Right lung (tissue), 10 donors: ENCODE measurements at places on chromosomes 2 and 18.
A peak's percentile ranks its signal among the peaks of the same experiment; 100 is the strongest.

GRCh38 chr2:139556789-139557188, 776.6 kb upstream of the NXPH2 start:
- no peak for DNase-seq

- peak; percentile 35 for DNase-seq
Measured at GRCh38 chr18:21904856-21905255, 164.3 kb downstream of the MIB1 start.

GRCh38 chr18:50509012-50509411, 50.9 kb upstream of the MAPK4 start:
- DNase-seq: no peak

DNA sequence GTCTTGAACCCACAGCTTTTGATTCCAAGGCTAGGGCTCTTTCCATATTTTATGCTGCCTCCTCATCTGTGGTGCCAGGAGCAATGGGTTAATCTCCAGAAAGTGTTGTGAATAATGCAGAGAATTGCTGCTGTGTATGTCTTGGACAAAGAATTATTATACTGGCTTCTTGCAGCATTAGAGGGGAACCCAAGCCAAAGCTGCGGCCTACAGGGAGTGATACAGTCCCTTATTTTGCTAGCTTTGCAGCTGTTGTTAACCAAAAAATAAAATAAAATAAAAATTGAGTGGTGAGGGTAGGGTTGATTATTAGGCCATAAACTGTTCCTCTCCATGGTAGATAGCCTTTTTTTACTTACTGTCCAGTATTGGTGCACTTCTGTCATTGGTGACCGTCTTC, 16.7 kb downstream of the WIPF1 start:
- DNase-seq: no peak

DNA sequence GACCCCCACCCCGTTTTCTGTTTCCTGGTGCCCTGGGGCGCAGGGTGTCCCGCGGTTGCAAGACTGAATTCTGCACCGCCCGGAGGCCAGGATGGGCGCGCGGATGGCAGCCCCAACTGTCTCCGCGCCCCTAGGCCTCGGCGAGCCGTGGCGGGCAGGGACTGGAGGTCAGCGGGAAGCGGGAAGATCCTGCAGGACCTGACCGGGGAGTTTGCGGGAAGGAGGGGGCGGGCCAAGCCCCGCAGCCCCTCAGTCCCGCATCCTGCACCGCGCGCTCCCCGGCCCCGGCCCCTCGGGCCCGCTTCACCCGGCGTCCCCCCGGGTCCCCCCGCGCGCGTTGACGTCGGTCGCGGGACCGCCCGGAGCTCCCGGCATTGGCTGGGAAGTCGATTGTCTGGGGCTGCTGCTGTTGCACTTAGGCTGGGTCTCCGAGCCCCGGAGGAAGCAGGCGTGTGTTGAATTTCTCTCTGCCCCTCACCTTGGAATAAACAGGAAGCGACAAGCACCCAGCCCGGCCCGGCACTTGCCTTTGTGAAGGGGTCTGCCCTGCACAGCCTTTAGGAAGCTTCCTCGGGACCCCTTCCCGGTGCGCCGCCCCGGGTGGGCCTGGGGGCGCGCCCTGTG, at the start of gene LDLRAD4:
LDLRAD4 (plus strand) TSS at position 393 of the 624 bp plus-strand sequence.
- DNase-seq: no peak

DNA sequence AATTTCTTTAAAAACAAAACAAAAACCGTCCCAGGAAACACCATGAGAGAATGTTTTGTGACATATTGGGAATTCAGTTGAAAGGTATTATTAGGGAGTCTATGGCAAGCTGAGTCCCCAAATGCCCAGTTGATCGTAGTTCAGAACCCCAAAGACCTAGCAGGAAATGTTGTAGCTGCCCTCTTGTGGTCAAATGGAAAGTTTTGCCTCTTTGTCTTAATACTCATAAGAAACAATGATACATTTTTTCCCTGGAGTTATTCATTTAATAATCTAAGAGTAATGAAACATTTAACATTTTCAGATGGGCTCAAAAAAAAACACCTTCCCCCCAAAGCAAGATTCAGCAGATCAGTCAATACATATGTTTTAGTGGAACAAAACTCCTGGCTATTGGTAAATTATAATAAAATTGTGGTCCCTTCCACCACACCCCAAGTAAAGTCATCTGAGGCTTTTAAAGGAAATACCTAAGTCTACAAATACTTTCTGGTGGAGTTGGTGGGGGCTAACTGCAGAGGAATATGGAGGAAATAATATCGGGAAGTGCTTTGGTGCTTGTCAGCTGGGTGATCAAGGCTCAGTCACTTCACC, 37.8 kb upstream of the EFEMP1 start:
- DNase-seq: no peak

DNA sequence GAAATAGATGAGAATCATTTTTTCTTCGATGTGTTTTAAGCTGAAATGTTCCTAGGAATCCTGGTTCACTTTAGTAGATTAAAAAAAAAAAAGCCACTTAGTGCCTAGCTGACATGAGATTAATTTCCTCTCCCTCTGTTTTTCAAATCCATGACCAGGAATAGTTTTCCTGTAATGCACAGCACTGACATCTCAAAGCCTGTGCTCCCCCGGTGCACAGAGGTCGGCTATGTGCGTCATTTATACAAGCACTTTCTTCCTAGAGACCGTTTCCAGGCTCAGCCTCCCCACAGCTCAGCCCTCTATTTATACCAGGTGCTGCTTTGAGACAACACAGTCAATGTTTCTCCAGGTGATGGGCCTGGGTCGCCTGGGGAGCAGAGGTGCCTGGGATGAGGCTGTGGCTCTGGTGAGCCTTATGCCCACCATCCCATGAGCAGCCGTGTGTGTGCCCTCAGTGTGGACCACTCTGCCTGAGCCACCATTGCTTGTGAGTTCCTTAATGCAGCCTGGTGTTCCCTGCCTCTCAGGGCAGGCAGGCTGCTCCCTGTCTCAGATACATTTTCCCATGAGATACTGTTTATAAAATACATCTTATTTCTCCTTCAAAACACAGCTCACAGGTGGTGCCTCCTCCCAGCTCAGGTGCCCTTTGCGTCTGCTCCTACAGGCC, 515.7 kb upstream of the HS6ST1 start:
- no peak for DNase-seq

- DNase-seq: no peak
Measured at GRCh38 chr2:157256626-157257025, 879 bp upstream of the GALNT5 start.

DNA sequence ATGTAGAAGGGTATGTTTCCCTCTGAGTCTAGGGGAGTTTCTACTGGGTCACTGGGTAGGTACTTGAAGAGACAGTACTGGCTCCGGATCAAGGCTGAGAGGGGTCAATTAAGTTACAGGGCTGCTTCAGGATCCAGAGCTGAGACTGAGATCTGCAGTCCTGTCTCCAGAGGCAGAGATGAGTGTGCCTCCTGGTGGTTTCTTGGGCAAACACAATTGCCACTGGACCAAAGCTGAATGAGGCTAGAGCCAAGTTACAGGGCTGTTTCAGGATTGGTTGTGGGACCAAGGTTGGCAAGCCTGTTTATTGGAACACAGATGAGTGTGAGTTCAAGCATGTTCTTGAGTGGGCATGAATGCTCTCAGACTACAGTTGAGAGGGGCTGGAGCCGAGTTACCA, 157.9 kb downstream of the ADCYAP1 start:
- no peak for DNase-seq

DNA sequence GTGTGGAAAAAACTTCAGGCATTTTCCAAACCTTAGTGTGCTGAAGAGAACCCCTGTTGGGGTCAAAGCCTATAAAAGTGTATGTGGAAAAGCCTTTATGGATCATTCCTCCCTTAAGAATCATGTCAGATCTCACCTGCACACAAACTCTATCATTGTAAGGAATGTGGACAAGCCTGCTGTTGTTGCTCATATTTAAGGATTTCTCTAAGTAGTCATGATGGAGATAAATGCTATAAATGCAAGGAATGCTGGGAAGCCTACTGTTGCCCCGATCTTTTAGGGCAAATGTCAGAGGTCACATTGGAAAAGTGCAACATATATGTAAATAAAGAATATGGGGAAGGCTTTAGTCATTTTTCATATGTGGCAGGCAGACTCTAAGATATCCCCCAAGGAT, 129.5 kb downstream of the ICOS start:
- no peak for DNase-seq

GRCh38 chr2:201965550-201965949, 68.1 kb upstream of the FZD7 start:
- no peak for DNase-seq

GRCh38 chr18:54233228-54233625, 8.8 kb upstream of the MBD2 start:
- DNase-seq: no peak

GRCh38 chr2:149075853-149076252, 37.4 kb downstream of the LYPD6B start:
- DNase-seq: no peak

- DNase-seq: no peak
Measured at GRCh38 chr2:241134711-241135110, 14.6 kb downstream of the PASK start.

DNA sequence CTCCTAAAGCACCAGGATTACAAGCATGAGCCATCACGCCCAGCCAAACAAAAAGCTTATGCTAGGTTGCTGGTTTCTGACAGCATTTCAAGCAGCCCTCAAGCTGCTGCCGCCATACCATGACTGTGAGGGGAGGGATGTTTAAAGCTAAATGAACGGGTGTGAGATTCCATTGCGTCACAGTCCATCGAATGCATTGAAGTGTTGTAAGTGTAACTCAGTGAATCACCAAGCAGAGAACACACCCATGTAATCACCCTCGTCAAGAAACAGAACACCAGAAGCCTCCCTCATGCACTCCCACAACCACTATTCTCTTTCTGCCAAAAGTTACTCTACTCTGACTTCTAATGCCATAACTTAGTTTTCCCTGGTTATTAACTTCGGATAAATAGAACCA, 32.8 kb upstream of the MC5R start:
- DNase-seq: no peak

DNA sequence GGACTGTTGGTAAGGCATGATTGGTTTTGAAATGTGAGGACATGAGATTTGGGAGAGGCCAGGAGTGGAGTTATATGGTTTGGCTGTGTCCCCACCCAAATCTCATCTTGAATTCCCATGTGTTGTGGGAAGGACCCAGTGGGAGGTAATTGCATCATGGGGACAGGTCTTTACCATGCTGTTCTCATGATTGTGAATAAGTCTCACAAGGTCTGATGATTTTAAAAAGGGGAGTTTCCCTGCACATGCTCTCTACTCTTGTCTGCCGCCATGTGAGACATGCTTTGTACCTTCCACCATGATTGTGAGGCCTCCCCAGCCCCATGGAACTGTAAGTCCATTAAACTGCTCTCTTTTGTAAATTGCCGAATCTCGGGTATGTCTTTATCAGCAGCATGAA, 5.4 kb downstream of the CMPK2 start:
- DNase-seq: no peak

DNA sequence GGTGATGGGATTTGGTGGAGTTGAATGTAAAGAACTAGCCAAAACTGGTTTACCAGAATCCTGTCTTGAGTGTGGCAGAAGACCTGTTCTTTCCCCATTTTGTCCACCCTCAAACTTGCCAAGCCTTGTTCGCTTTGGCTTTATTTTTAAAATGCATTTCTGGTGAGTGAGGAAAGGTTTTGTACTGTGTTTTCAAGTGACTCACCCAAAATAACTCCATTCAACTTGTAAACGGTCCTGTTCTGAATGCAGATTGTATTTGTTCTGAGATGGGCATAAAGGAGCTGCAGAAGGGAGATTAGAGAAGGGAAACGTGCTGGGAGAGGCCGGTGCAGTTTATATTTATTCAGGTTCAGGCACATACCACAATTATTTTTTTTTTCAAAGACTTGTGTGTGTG, 5.3 kb upstream of the ITPRID2 start:
- no peak for DNase-seq

DNA sequence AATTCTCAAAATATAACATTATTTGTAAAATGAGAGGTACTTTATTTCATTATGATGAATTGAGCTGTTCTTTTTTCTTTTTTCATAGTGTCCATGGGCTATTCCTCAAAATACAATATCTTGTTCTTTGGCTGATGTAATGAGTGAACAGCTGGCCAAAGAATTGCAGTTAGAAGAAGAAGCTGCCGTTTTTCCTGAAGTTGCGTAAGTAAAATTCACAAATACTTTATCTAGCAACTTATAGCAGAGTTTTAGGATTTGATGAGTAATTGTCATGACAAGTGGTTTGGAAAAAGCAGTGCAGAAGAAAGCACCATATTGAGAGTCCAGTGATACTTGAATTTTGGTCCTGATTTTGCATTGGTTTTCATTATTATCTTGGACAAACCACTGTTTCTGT, 9.8 kb downstream of the RIOK3 start:
- no peak for DNase-seq

- DNase-seq: no peak
Measured at GRCh38 chr2:231062776-231063175, 6.1 kb downstream of the PSMD1 start.

GRCh38 chr2:99153921-99154604, 679 bp downstream of the TSGA10 start:
- DNase-seq: no peak

DNA sequence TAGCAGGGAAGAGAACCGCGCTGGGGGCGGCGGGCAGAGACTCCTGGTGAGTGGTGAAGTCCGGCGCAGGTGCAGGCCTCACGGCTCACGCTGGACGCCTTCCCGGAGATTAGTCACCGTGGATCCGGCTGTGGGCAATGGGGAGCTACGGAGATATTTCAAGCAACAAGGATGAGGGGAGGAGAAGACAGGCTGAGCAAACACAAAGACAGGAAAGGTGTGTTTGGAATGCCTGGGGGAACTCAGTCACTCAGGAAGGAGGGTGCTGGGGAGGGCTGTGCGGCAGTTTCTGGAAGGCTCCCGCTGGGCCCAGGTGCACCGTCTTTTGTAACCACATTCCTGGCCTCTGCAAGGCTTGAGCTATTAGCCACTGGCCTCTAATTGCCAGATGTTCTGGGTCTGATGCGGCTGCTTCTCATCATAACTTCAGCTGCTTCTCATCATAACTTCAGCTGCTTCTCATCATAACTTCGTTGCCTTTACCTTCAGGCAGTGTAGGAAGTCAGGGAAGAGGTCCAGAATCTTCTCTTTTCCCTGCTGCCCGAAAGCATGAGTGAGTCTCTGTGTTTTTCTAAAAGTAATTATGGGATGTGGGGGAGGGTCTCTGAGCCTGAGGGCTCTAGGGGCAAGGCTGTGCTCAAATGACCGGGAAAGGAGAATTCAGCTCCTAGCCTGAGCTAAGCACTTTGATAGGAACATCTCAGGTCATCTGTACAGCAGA, 118.9 kb downstream of the PXDN start:
- DNase-seq: no peak

- DNase-seq: no peak
Measured at GRCh38 chr2:171185941-171186340, 25.2 kb upstream of the TLK1 start.

GRCh38 chr2:154375579-154375931, 322.9 kb upstream of the KCNJ3 start:
- DNase-seq: peak; percentile 61
